ENCODE measurements at places on chromosomes 2 and 18.

DNA sequence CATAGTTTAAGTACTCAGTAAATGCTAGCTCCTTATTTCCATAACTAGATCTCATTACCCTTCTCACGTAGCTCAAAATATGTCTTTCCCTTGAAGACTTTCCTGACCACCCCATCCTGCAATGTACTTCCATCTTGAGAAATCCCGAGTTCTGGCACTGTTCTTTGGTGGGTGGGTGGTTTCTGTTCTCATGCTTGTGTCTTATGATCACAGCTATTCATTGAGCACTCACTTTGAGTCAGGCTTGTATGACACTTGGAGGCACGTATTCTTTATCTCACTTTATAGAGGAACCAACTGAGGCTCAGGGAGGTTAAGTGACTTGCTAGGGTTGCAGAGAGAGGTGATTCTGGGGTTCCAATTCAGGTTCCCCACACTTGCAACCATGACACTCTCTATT lies 9.0 kb upstream of the CLIP4 start:
- no peak for DNase-seq

- DNase-seq: no peak
Observed at GRCh38 chr2:11410101-11410500, 55.9 kb downstream of the E2F6 start.

- no peak for DNase-seq
Observed at GRCh38 chr2:3463944-3464343, 55.4 kb downstream of the ADI1 start.

DNA sequence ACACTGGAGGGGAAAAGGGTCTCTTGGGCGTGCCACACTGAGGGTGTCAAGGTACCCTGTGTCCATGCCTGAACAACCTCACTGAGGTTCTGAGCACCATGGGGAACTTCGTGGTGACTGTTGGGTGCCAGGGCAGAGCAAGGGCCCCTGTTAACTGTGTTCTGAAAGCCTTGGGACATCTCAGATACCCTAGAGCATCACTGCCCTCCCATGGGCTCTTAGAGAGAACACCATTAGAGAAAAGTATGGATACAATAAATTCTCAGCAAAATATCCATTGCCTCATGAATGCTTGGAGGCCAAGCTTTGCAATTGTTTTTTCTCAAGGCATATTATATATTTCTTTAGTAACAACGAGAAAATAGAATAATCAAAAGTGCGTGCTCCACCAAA lies 488.5 kb upstream of the NRP2 start:
- no peak for DNase-seq

- no peak for DNase-seq
Observed at GRCh38 chr2:23556929-23557328, 171.9 kb downstream of the KLHL29 start.
